Prostate gland (tissue), 2 donors: ENCODE measurements at places on chromosomes 11 and 22. TPM values are rescaled to one million over a fixed set of nuclear protein-coding genes. Genes with fewer than 3 reads are reported as not detected.

Gene SYCE3
- total RNA-seq, result not detected

Gene OR51B5
- 0.23 TPM for total RNA-seq

Gene ACR
- not detected for total RNA-seq

Gene SYT12
- 2.1 TPM for total RNA-seq

Gene POU2AF2
- total RNA-seq, result 0.74 TPM

Gene PATE2
- total RNA-seq, result not detected

Gene PPP6R2
- 107 TPM for total RNA-seq

Gene TSGA10IP
- total RNA-seq, result not detected

Gene SLC22A12
- not detected for total RNA-seq

Gene GLYAT
- total RNA-seq, result not detected

GRCh38 chr11:528815-529727 lies 6.3 kb downstream of the HRAS start:
- H3K4me3 ChIP-seq, result no peak overlapping the region
- DNase-seq, result no peak
- no peak overlapping the region for H3K27ac ChIP-seq
- H3K27me3 ChIP-seq, result no peaks in the 10 kb centered on the region
- peaks cover 4% of the 10 kb centered on the region for H3K36me3 ChIP-seq

DNA sequence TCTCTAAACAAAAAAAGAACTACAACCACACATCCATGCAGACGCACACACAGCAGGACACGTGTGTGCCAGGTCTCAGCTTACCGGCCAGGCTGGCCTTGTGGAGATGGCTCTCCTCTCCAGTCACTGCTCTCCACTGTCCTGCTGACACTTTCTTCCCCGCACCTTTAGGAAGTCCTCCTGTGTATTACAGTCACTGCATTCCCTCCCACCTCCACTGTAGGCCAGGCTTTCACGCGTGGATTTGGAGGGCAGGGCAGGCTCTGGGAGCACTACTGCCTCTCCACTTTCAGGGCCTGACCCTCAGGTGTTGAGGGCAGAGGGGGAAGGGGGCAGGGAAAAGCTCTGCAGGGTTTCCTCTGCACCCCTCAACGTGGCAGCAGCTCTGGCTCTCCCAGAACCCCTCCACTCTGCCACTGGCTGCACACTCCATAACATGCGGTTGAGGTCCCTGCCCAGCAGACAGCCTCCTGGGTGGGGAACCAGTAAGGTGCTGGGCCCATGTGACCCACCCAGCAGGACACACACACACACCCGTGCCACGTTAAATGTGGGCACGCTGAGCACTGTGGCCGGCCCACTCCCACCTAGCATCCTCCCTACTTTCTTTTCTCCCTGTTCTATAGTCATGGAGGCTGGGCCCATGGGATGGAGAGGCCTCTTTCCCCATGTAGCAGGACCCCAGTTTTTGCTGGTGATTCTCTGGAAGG lies 107.0 kb upstream of the PITPNB start:
- no peaks in the 10 kb centered on the region for H3K27me3 ChIP-seq
- DNase-seq, result no peak
- H3K27ac ChIP-seq, result no peak overlapping the region
- H3K4me1 ChIP-seq, result no peaks in the 10 kb centered on the region

DNA sequence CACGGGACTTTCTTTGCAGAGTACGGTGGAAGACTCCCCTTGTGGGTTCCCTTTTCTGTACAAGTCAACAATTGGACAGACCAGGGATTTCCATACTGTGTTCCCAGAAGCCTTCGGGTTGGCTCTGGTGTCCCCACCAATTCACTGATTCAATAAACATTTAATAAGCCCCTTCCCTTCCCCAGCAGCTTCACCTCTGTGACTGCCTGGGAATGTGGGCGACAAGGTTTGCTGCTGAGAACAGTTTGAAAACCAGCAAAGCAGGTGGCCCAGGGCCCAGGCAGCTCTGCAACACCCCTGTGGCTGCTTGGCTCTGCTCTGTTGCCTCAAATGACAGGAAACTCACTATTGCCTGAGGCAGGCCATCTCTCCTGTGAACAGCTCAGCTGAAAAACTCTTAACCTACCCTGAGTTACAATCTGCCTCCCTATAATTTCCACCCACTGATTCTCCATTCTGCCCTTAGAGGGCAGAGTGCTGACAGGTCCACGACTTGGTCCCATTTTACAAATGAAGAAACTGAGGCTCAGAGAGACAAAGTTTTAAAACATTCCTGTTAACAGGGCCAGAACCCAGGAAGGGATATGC lies 10.4 kb downstream of the ADORA2A start:
- H3K4me1 ChIP-seq, result peaks cover 5% of the 10 kb centered on the region
- H3K27me3 ChIP-seq, result no peaks in the 10 kb centered on the region
- H3K36me3 ChIP-seq, result no peaks in the 10 kb centered on the region
- no peak overlapping the region for H3K4me3 ChIP-seq
- no peak for DNase-seq

DNA sequence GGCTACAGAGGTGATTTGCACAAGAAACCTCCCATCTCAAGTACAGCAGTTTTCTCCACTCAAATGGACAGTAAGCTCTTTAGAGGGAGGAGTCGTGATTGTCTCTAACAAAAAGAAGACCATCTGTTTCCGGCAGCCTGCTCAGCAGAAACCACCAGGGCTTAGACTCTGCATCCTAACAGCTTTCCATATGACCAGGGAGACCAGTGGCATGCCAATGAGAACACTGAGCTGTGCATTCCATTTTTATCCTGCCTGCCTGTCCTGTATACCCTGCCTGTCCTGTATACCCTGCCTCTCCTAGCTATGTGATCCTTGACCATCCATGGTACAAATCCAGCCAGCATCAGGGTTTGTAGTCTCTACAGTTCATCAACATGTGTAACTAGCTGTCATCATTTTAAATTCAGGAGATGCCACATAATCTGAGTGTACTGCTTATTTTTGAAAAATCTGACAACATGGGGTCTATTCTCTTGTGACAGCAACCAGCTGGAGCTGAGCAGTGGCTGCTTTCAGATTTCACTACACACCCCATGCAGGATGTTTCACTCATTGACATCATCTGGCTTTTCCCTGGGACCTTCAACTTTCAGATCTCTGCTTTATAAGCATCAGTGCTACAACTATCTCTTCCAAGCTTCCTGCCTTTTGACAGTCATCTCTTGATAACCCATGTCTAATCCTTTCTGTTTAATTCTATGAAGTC lies 50.5 kb upstream of the POU2AF2 start:
- no peaks in the 10 kb centered on the region for H3K4me1 ChIP-seq
- DNase-seq, result no peak
- H3K27ac ChIP-seq, result no peak overlapping the region
- H3K36me3 ChIP-seq, result no peaks in the 10 kb centered on the region
- no peaks in the 10 kb centered on the region for H3K27me3 ChIP-seq

GRCh38 chr11:67105964-67106363 lies 13.1 kb upstream of the KDM2A start:
- no peaks in the 10 kb centered on the region for H3K27me3 ChIP-seq
- no peaks in the 10 kb centered on the region for H3K36me3 ChIP-seq

GRCh38 chr11:17799147-17799546 lies 64.6 kb downstream of the KCNC1 start:
- H3K27ac ChIP-seq, result no peak overlapping the region
- H3K4me3 ChIP-seq, result no peak overlapping the region
- no peak for DNase-seq

DNA sequence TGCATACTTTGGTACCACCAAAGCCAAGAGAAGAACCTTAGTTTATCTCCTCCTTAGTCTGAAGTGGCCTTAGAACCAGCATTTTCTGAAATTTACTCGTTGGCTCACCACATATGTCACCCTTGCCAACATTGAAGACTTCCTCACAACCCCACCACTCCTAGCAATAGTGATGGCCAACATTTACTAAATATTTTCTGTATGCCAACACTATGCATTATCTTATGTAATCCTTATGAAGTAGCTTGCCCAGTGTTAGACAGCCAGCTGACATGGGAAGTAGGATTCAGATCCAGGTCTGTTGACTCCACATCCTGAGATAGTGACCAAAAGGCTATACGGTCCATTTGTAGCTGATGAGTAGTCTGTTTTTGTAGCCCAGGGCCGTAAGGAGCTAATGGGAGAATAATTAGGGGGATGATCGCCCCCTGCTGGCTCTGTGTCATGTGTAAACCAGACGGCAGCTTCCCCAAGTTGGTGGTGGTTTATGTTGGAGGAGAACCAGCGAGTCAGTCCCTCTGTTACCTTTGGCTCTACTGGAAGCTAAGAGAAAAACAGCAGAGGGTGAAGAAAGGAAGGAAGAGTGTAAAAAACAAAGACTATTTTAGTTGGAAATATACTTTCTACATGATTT lies 120.5 kb upstream of the RASSF10 start:
- peak; percentile 85 for DNase-seq
- peak overlapping the region; percentile 49 for H3K27ac ChIP-seq
- no peak overlapping the region for H3K4me3 ChIP-seq
- no peaks in the 10 kb centered on the region for H3K4me1 ChIP-seq

DNA sequence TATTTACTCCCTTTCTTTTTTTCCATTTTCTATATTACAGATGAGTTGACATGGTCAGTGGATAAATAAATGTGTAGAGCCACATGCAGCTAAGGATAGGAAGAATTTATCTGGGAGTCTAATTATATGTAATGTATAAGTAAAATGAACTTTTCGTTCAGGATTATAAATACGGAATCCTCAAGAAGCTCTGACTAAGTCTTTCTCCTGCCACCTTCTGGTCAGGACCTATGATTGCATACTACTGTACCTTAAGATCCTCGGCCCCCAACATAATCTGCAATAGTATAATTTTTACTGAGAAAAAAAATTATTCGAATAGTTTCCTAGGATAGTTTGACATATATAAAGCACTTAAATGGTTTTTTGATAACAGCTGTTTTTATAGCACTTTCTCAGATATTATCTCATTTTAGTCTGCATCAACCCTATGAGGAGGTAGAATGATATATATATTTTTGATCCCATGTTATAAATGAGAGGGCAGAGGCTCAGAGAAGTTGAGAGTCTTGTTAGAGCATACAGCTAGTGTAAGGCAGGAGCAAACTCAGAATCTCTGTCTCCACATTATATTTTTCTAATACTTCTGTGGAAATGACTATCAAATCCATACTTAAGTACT lies 36.1 kb downstream of the CCDC90B start:
- H3K27me3 ChIP-seq, result no peaks in the 10 kb centered on the region
- no peaks in the 10 kb centered on the region for H3K4me1 ChIP-seq
- no peaks in the 10 kb centered on the region for H3K36me3 ChIP-seq
- H3K27ac ChIP-seq, result no peak overlapping the region

- H3K4me1 ChIP-seq, result no peaks in the 10 kb centered on the region
- H3K27me3 ChIP-seq, result no peaks in the 10 kb centered on the region
- no peak overlapping the region for H3K4me3 ChIP-seq
- H3K36me3 ChIP-seq, result no peaks in the 10 kb centered on the region
Observed at GRCh38 chr22:45881524-45881875, 95.5 kb downstream of the WNT7B start.

GRCh38 chr11:120391854-120392253 lies 55.6 kb downstream of the ARHGEF12 start:
- no peaks in the 10 kb centered on the region for H3K36me3 ChIP-seq
- no peak overlapping the region for H3K27ac ChIP-seq
- DNase-seq, result no peak
- no peaks in the 10 kb centered on the region for H3K27me3 ChIP-seq

DNA sequence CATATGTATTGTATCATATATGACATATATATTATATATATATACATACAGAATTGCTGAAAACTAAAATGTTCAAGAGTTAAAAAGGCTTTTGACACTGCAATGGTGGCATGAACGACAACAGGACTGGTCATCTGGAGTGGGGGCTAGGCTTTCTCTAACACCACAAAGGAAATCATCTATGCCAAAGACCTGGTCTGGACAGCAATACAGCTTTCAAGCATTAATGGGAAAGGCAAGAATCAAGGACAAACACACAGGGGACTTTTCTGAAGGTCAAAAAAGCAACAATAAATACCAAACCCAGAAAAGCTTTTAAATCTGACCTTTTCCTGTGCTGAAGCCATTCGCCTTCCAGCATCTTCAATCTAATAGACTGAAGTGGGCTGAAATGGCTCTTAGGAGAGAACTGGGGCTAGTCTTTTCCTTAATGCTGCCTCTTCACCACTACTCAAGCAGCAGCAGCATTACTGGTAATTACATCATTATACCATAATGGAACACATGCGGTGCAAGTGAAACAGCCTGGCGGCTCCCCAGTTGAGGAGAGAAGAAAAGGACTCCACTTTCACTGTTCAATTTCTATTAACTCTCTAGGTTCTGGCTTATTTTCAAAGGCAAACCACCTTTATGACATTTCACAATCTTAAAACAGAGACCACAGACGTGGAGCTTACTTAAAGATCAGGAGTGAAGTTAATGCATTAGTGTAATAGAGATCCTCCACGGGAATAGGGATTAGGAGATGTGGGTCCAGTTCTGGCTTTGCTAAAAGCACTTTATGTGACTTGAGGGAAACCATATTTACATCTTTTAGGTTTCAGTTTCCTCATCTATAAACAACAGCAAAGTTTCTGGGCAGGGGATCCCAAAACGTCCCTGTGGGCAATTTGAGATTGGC lies 63.0 kb downstream of the GAB2 start:
- no peaks in the 10 kb centered on the region for H3K36me3 ChIP-seq
- H3K27ac ChIP-seq, result no peak overlapping the region
- H3K4me1 ChIP-seq, result no peaks in the 10 kb centered on the region
- no peak for DNase-seq

DNA sequence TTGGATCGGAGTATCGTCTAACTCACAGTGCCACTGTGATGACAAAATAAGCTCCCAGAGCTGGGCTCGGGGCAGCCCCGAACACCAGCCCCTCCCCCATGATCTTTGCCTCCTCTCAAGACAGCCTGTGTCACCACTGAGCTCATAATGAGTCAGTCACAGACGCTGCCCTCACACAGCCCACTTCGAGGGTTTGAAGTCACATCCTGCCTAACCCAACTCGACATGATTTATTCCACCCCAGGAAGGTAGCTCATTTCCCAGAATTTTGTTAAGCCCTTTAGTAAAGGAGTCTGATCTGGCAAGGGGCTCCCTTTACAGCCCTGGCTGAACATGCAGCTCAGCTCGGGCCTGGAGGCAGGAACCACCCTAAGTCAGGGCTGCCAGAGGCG lies 22.8 kb downstream of the MYH9 start:
- no peaks in the 10 kb centered on the region for H3K27me3 ChIP-seq
- DNase-seq, result no peak
- H3K27ac ChIP-seq, result peak overlapping the region; percentile 96
- no peak overlapping the region for H3K4me3 ChIP-seq
- H3K4me1 ChIP-seq, result peaks cover 70% of the 10 kb centered on the region

DNA sequence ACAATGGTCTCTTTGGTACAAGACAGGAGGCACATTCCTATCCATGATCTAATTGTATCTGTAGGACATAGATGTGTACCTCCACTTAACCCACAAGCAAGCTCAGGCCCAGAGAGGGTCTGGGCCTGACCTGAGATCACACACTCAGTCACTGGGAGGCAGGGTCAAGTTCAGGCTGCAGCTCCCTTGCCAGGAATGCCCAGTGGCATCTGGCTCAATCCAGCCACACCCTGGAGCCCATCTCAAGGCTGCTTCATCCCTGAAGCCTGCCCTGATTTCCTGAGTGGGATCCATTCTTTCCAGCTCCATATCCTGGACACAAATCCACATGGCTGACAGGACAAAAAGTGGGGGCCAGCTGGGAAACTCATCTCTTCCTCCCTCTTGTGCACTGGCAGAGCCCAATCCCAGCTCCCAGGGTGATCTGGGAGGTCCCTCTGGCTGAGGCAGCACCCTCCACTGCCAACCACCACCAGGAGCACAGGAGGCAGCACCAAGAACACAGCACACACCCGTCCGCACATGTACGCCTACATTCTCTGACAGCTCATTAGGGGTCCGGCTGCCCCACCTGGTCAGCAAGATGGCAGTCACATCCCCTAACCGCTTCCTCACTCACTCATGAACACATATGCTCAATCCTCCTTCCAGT lies 39.2 kb upstream of the KLHL35 start:
- H3K36me3 ChIP-seq, result no peaks in the 10 kb centered on the region
- no peak overlapping the region for H3K27ac ChIP-seq
- no peak overlapping the region for H3K4me3 ChIP-seq
- no peaks in the 10 kb centered on the region for H3K27me3 ChIP-seq
